ENCODE measurements at places on chromosomes 7 and 10. TPM values are rescaled to one million over a fixed set of nuclear protein-coding genes. Genes with fewer than 3 reads are reported as not detected.

Gene NEURL1
- 0.10 TPM for total RNA-seq

- no peak for DNase-seq
- no peak overlapping the region for H3K27ac ChIP-seq
- no peaks in the 10 kb centered on the region for H3K27me3 ChIP-seq
- no peak overlapping the region for H3K4me3 ChIP-seq
- H3K36me3 ChIP-seq = no peaks in the 10 kb centered on the region
These were observed 3.4 kb downstream of the KCNIP2 start for GRCh38 chr10:101840102-101840684.

- H3K4me3 ChIP-seq = no peak overlapping the region
- no peak for DNase-seq
- no peaks in the 10 kb centered on the region for H3K36me3 ChIP-seq
- H3K27me3 ChIP-seq = no peaks in the 10 kb centered on the region
- no peak overlapping the region for H3K27ac ChIP-seq
- peaks cover 6% of the 10 kb centered on the region for H3K4me1 ChIP-seq
These were observed 37.7 kb downstream of the ATXN7L1 start for GRCh38 chr7:105838627-105839231.

Gene METTL27
- total RNA-seq = 3.4 TPM

Gene C1QL3
- total RNA-seq = not detected

Gene CAV2
- 217 TPM for total RNA-seq

GRCh38 chr10:71849461-71849908 is 1.6 kb downstream of the PSAP start:
- no peaks in the 10 kb centered on the region for H3K27me3 ChIP-seq
- peak overlapping the region; percentile 96 for H3K27ac ChIP-seq
- peaks cover 53% of the 10 kb centered on the region for H3K4me1 ChIP-seq
- peak overlapping the region; percentile 86 for H3K4me3 ChIP-seq

Gene AASS
- 0.31 TPM for total RNA-seq

DNA sequence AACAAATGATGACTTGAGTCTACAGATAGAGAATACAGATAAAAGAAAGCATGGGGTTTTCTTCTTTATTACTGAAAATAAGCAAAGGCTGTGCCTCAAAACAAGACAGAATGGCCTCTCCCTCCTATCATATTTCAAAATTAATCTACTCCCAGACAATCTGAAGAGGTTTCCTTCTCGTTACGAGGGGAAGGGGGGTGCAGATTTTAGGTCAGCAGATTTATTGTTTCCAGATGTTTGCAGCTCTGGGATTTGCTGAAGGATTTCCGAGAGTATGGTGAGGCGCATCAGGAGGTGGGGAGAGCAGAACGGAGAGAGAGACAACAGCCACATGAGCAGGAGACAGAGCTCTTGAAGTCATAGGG is 89.8 kb downstream of the KIAA1549 start:
- peaks cover 53% of the 10 kb centered on the region for H3K4me1 ChIP-seq
- 0 out of 2 replicates have a peak, but pooled peaks cover 2% of the 10 kb centered on the region for H3K36me3 ChIP-seq
- no peak for DNase-seq
- no peaks in the 10 kb centered on the region for H3K27me3 ChIP-seq
- H3K27ac ChIP-seq = peak overlapping the region; percentile 71
- peak overlapping the region; percentile 42 for H3K4me3 ChIP-seq

GRCh38 chr10:109939315-109939961 is 16.1 kb upstream of the XPNPEP1 start:
- no peak overlapping the region for H3K4me3 ChIP-seq
- H3K27me3 ChIP-seq = no peaks in the 10 kb centered on the region
- no peak for DNase-seq

Gene MMD2
- total RNA-seq = not detected

Gene OR6V1
- not detected for total RNA-seq

DNA sequence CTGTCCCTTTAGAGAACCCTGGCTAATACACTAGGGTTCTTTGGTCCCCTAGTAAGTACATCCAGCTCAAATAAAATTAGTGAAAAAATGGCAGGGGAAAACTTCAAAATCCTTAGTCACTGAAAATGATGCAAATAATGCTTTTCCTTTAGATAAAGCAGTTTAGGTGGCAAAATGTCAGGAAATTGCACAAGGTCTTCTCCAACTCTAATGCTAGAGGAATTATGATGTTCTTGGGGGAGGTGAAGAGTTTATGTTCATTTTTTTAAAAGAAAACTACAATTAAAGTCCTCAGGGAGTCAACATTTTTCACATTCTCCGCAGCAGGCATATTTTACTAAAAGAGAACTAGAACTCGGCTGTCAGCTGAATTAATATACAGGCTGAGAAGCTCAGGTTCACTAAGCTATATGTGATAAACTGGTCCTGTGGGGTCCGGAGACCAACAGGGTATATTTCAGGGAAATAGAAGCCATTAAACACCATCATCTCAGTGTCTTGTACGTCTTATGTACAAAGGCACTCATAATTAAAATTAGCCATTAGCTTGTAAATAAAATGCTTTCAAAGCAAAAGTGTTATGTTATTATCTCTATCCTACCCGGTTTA is 1164.7 kb upstream of the AUTS2 start:
- no peak overlapping the region for H3K4me3 ChIP-seq
- H3K27me3 ChIP-seq = no peaks in the 10 kb centered on the region
- H3K36me3 ChIP-seq = no peaks in the 10 kb centered on the region

DNA sequence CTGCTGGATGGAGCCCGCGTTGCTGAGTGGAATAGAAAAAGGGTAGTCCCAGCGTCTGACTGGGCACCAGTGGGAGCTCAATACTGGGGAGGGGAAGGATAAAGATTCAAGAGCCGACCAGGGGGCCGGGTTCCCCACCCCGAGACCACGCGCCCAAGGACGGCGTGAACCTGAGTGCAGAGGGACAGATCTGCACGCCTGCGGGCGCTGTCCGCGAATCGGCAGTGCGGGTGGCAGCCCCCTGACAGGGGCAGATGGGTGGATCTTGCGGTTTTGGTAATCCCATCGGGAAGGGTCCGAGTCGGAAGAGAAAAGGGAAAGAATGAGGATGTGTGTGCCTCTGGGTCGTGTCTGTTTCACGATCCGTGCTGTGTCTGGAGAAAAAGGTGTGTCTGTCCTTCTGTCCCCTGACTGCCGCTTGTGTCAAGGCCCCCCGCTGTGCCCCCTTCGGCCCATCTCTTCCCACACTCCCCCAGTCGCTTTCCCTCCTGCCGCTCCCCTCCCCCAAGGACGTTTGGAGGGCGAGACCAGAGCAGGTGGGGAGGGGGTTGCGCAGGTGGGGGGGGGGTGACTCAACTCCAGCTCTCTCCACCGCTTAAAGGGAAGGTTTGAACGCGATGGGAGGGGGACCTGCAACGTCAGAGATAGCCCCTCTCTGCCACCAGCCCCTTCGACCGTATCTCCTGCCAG is 734 bp upstream of the VGF start:
- no peak for DNase-seq
- H3K27me3 ChIP-seq = peaks cover 9% of the 10 kb centered on the region
- H3K4me1 ChIP-seq = peaks cover 50% of the 10 kb centered on the region
- no peaks in the 10 kb centered on the region for H3K36me3 ChIP-seq

GRCh38 chr10:101694674-101695403 is at the start of gene FBXW4:
TSS of gene FBXW4 (minus strand) at chr10:101695170. CDS start at chr10:101695105, 65 bp downstream.
- peaks cover 28% of the 10 kb centered on the region for H3K4me1 ChIP-seq
- H3K4me3 ChIP-seq = peak within 1 kb of the TSS; percentile 76
- no peaks in the 10 kb centered on the region for H3K36me3 ChIP-seq
- H3K27ac ChIP-seq = peak within 1 kb of the TSS; percentile 86
- no peak for DNase-seq
- H3K27me3 ChIP-seq = no peaks in the 10 kb centered on the region

GRCh38 chr7:3912291-3912690 is 611.2 kb downstream of the SDK1 start:
- H3K36me3 ChIP-seq = no peaks in the 10 kb centered on the region
- H3K27ac ChIP-seq = no peak overlapping the region
- no peaks in the 10 kb centered on the region for H3K27me3 ChIP-seq

DNA sequence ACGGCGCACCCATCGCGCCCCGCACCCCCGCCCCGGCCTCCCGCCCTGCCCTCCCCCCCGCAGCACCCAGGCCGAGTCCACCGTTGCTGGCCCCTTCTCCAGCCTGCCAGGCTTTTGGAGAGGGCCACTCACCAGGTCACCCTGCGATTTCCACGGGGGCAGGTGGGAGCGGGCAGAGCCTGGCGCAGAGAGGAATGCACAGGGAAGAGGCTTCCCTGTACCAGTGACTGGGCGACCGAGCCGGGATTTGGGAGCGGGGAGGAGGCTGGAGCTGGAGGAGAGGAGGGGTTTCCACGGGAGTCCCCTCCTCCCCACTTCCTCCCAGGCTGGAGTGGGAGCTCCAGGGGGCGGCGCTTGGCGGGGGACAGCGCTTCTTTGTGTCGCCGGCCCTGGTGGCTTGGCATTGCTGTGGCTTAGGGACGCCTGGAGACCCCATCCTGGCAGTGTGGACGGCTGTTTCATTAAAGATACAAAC is 19.3 kb downstream of the TCAF1 start:
- no peak for DNase-seq
- H3K4me3 ChIP-seq = peak overlapping the region; percentile 35
- no peaks in the 10 kb centered on the region for H3K27me3 ChIP-seq
- H3K36me3 ChIP-seq = no peaks in the 10 kb centered on the region
- no peaks in the 10 kb centered on the region for H3K4me1 ChIP-seq
- no peak overlapping the region for H3K27ac ChIP-seq

DNA sequence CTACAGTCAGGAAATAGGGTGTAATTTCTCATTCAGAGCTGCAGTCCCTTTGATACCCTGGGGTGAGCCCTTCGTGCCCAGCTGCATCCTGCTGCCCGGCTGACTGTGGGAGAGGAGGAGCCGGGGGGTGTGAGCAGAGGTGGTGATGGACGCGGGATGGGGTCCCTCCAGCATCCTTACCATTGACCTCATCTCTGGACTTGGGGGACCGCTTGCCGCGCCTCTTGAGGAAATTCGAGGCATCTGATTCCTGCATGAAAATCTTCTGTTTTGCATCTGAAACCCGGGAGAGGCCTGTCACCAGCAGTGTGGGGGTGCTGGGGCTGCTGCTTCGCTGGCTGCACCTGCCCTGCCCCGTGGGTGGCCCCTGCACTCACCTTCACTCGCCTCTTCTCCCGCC is 816 bp downstream of the UCMA start:
- H3K27ac ChIP-seq = no peak overlapping the region
- no peak overlapping the region for H3K4me3 ChIP-seq

Gene ENKUR
- 0.13 TPM for total RNA-seq

DNA sequence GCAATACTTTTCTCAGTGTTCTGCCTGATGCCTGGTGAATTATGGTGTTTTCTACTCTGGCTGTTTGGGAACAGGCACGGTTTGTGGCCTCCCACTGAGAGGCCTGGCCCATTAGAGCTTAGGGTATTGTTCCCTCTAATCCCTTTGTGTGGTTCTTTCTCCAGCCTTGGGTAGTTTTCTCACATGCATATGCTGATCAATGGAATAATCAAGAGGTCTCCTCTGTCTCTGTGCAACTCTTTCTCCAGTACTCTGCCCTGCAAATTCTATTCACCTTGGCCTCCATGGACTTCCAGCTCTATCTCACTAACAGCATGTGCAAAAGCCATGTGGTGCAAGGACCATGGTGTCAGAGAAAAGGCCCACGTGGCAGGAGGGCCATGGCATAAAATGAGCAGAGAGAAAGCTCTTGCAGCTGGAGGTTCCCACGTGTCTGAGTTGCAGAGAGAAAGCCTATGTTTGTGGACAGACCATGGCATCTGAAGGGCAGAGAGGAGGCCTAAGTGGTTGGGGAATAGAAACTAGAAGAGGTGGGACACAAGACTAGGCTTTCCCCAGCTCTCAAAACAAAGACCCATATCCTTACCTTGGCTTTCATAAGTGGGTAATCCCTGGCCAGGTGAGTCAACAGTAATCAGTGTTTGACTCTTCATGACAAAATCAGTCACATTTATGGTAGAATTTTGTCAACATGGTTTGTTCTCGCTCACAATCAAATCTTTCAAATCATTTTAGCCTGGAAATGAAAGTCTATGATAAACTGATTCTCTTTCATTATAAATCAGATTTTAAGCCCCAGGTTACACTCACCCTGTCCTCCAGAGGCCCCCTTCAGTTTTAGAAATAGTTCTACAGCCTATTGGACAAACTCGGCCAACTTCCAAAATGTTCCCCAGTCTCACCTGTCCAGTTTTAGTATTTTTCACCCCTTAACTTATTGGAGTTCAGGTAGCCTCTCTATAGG is 17.3 kb downstream of the OPALIN start:
- H3K27ac ChIP-seq = no peak overlapping the region
- H3K36me3 ChIP-seq = no peaks in the 10 kb centered on the region
- H3K27me3 ChIP-seq = peaks cover 5% of the 10 kb centered on the region
- H3K4me1 ChIP-seq = no peaks in the 10 kb centered on the region
- H3K4me3 ChIP-seq = no peak overlapping the region
- no peak for DNase-seq

GRCh38 chr10:87842776-87843497 is 20.4 kb downstream of the KLLN start:
- no peaks in the 10 kb centered on the region for H3K27me3 ChIP-seq
- no peaks in the 10 kb centered on the region for H3K36me3 ChIP-seq
- H3K4me1 ChIP-seq = peaks cover 25% of the 10 kb centered on the region

DNA sequence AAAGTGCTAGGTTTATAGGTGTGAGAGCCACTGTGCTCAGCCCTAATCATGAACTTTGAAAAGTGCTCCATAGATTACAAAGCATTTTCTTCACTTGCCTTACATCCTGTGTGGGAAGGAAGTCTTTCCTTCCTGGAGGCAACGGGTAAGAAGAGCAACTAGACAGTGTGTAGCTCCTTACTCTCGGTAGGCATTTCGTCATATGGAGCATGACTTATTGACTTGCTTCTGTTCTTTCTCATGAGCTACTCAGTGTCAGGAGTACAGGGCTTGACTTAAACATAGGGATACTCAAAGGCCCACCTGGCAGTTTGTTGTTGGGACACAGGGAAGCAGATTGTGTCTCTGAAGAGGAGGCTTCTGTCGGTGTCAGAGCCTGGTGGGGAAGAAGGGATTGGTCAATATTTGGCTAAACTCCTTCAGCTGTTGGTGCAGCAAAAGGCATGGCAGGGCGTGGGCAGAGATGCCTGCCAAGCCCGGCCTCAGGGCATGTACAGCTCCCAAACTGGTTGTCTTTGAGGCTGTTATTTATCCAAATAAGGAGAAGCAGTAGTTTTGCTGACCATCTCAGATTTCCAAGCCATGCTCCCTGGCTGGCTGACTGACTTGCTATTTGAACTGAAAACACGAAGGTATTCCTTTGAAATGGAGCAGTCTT is 248.9 kb downstream of the KIAA1217 start:
- no peak for DNase-seq
- H3K36me3 ChIP-seq = no peaks in the 10 kb centered on the region
- H3K4me3 ChIP-seq = no peak overlapping the region
- no peak overlapping the region for H3K27ac ChIP-seq

GRCh38 chr10:24209432-24209771 is 464 bp downstream of the KIAA1217 start:
- no peaks in the 10 kb centered on the region for H3K36me3 ChIP-seq
- H3K4me3 ChIP-seq = peak overlapping the region; percentile 47
- peaks cover 13% of the 10 kb centered on the region for H3K4me1 ChIP-seq

GRCh38 chr7:122143376-122143750 is 686 bp downstream of the AASS start:
- DNase-seq = no peak
- no peak overlapping the region for H3K27ac ChIP-seq
- H3K36me3 ChIP-seq = no peaks in the 10 kb centered on the region

All from Panc1 (cell line).